Naive B cell (primary cell): ENCODE measurements at places on chromosomes 12 and 14. TPM values are rescaled to one million over a fixed set of nuclear protein-coding genes. Genes with fewer than 3 reads are reported as not detected.

- H3K36me3 ChIP-seq = no peaks in the 10 kb centered on the region
- no peaks in the 10 kb centered on the region for H3K4me1 ChIP-seq
- no peak overlapping the region for H3K27ac ChIP-seq
- no peak overlapping the region for H3K4me3 ChIP-seq
- H3K27me3 ChIP-seq = no peaks in the 10 kb centered on the region
Observed at GRCh38 chr12:127489061-127489460, 777.9 kb upstream of the TMEM132C start.

DNA sequence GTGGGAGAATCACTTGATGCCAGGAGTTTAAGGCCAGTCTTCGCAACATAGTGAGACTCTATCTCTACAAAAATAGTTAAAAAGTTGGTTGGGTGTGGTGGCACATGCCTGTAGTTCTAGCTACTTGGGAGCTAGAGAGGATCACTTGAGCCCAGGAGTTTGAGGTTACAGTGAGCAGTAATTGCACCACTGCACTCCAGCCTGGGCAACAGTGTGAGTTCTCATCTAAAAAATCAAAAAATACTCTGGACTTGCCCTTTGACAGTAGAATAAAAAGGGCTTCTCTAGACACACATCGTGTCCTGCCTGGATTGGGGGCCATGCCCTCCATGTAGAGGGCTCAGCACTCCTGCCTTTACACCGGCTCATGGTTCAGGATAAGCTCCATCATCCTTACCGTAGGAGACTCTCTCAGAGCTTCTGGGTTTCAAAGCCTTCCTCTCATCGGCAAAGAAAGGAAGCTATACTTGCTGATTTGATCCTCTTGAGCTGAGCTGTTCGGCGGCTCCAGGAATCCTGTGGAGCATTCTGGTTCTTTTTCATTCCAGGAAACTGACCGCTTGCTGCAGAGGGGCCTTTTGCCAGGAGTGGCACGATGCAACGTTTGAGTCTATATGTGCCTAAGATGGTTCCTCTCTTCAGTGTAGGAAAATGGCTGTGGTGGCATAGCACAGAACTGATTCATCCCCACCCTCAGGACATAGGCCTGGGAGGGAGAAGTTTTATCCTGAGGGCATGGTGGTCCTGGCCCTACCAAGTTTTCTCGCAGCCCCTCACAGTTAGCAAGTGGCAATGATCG is 29.6 kb downstream of the FLVCR2 start:
- no peak overlapping the region for H3K4me3 ChIP-seq
- DNase-seq = no peak
- no peak overlapping the region for H3K27ac ChIP-seq
- no peaks in the 10 kb centered on the region for H3K4me1 ChIP-seq

DNA sequence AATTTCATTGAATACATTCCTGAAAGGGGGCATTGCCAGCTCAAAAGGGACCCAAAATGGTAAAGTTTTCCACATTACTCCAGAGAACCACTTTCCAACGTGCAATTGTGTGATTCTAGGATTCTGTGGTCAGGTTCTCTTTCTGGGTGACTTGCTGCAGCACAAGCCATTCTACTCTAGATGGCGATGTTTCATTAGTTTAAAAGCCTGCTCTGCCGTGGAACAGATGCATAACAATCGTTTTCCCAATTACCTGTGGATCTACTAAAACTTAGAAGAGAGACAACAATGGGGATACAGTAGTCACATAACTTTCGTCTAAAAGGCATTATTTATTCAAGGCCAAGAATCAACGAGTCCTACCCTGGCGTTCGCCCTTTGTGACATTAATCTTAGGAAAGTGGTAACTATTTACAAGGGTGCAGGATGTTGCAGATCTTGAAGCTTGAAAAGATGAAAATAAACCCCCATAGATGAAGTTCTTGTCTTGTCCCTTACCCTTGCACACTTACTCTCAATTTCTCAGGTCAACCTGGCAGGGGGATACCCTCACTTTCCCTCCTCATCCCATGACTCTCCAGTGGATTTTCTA is 400.9 kb downstream of the SNAPC1 start:
- H3K4me3 ChIP-seq = no peak overlapping the region
- H3K36me3 ChIP-seq = no peaks in the 10 kb centered on the region
- peak; percentile 11 for DNase-seq
- H3K27ac ChIP-seq = no peak overlapping the region

- H3K4me3 ChIP-seq = no peak overlapping the region
- peaks cover 23% of the 10 kb centered on the region for H3K4me1 ChIP-seq
- no peak overlapping the region for H3K27ac ChIP-seq
- H3K36me3 ChIP-seq = peaks cover 6% of the 10 kb centered on the region
- H3K27me3 ChIP-seq = no peaks in the 10 kb centered on the region
- DNase-seq = no peak
Observed at GRCh38 chr12:3717283-3717898, 35.5 kb downstream of the CRACR2A start.

- H3K27me3 ChIP-seq = no peaks in the 10 kb centered on the region
- no peak overlapping the region for H3K27ac ChIP-seq
- peaks cover 42% of the 10 kb centered on the region for H3K4me1 ChIP-seq
- no peak for DNase-seq
- H3K4me3 ChIP-seq = no peak overlapping the region
Observed at GRCh38 chr14:100303925-100304324, 2.3 kb downstream of the SLC25A29 start.

The OR11H12 gene
- not detected for polyA plus RNA-seq

DNA sequence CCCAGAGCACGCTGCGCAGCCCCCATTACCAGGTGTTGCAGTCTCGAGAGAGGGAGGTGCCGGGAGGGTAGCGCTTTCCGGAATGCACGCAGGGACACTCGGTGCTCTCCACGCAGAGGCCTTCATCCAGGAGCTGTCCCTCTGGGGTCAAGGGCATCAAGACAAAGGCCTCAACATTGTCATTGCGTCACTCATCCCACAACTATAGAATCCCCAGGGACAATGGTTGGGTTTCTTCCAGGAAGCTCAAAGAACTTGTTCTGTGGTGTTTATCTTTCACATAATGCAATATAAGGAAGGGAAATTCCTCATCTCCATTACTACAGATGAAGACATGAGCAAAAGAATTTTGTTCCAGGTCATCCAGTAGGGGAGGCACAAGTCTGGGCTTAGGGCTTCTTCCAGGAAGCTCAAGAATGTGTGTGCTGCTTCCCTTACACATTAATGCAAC is 52.1 kb downstream of the VWF start:
- no peak overlapping the region for H3K4me3 ChIP-seq
- no peaks in the 10 kb centered on the region for H3K36me3 ChIP-seq
- DNase-seq = no peak
- H3K27me3 ChIP-seq = peaks cover 42% of the 10 kb centered on the region
- peaks cover 18% of the 10 kb centered on the region for H3K4me1 ChIP-seq

DNA sequence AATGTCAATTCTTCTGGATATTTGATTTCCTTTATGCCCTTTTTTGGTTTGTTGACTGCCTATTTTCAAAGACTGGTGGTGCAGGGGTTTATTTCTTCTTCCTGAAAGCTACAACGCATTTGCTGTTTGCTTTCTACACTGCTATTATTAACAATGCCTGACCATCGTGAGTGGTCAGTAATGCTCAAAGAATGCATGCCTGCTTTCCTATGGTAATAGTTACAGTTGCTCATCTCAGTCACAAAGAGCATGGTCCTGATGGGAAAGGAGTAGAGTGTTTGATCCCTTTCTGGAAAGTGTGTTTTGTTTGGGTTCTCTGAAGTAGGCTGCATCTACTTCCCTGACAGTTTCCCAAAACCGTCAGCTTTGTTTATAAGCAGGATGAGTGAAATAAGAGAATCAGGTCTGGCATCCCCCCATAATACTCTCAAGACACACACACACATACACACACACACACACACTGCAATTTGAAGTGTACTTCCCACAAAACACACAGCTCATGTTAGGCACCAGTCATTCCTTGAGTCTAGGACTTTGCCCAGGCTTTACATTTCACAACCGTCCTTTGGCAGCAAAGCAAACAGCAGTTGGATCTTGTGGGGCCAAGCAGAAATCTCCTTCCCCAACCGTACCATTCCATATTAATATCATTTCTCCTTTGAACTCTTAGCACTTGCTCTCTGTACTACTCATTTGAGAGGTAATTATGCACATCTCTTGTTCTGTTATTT is 56.6 kb downstream of the SUDS3 start:
- H3K36me3 ChIP-seq = no peaks in the 10 kb centered on the region
- H3K4me1 ChIP-seq = no peaks in the 10 kb centered on the region
- H3K27me3 ChIP-seq = no peaks in the 10 kb centered on the region

GRCh38 chr12:69901221-69901905 is 76.3 kb downstream of the MYRFL start:
- no peaks in the 10 kb centered on the region for H3K36me3 ChIP-seq
- no peak overlapping the region for H3K4me3 ChIP-seq
- no peak for DNase-seq
- peaks cover 3% of the 10 kb centered on the region for H3K4me1 ChIP-seq
- no peaks in the 10 kb centered on the region for H3K27me3 ChIP-seq
- no peak overlapping the region for H3K27ac ChIP-seq

The AQP6 gene
- not detected for polyA plus RNA-seq

DNA sequence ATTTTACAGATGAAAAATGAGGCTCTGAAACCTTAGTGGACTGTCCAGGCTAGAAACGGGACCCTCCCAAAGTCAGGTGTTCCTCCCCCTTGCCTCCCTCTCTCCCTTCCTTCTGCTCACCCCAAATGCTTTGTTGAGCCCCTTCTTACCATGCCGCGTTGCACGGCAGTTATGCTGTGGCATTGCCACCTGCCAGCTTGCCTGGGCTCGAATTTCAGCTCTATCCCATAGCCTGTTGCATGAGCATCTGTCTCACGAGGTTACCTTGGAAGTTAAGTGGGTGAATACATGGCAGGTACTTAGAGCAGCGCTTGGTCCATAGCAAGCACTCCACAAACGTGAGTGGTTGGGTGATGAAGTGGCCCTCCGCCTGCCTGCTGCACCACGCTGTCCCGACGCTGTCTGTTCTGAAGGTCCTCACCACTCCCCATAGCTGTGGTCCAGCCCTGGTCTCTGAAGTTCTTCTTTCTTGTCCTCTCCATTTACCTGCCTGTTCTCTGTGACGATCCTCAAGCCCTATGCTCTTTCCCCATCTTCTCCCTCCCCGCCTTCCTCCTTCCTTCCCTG is 269.9 kb downstream of the CACNA1C start:
- peaks cover 2% of the 10 kb centered on the region for H3K4me1 ChIP-seq
- H3K27me3 ChIP-seq = peaks cover 11% of the 10 kb centered on the region
- no peak overlapping the region for H3K4me3 ChIP-seq
- no peak overlapping the region for H3K27ac ChIP-seq
- no peaks in the 10 kb centered on the region for H3K36me3 ChIP-seq
- DNase-seq = no peak

GRCh38 chr14:50795142-50795541 is 35.8 kb downstream of the NIN start:
- no peak overlapping the region for H3K4me3 ChIP-seq
- peaks cover 86% of the 10 kb centered on the region for H3K4me1 ChIP-seq
- peak overlapping the region; percentile 9 for H3K27ac ChIP-seq
- DNase-seq = no peak
- H3K27me3 ChIP-seq = no peaks in the 10 kb centered on the region
- H3K36me3 ChIP-seq = peaks cover 5% of the 10 kb centered on the region

- DNase-seq = no peak
- H3K27ac ChIP-seq = no peak overlapping the region
- H3K27me3 ChIP-seq = no peaks in the 10 kb centered on the region
- H3K4me3 ChIP-seq = no peak overlapping the region
Observed at GRCh38 chr12:93852173-93852591, 175.0 kb downstream of the CRADD start.

- peaks cover 31% of the 10 kb centered on the region for H3K4me1 ChIP-seq
- peak; percentile 18 for DNase-seq
- no peaks in the 10 kb centered on the region for H3K36me3 ChIP-seq
- H3K4me3 ChIP-seq = peak overlapping the region; percentile 88
Observed at GRCh38 chr12:24948420-24948756, 513 bp downstream of the BCAT1 start.

- H3K36me3 ChIP-seq = no peaks in the 10 kb centered on the region
- H3K27me3 ChIP-seq = peaks cover 3% of the 10 kb centered on the region
- H3K4me3 ChIP-seq = no peak overlapping the region
- no peaks in the 10 kb centered on the region for H3K4me1 ChIP-seq
- no peak for DNase-seq
Observed at GRCh38 chr12:12503384-12504078, 59.1 kb downstream of the DUSP16 start.

DNA sequence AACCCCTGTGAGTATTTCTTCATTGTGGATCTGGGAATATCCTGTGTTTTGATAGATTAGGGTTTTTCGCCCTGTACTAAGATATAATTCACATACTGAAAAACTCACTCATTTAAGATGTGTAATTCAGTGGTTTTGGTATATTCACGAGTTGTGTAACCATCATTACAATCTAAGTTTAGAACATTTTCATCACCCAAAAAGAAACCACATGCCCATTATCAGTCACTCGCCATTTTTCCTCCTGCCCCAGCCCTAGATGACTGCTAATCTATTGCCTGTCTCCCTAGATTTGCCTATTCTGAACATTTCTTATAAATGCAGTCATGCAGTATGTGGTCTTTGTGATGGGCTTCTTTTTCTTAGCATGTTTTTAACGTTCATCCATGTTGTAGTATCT is 67.9 kb upstream of the ATF1 start:
- peaks cover 13% of the 10 kb centered on the region for H3K36me3 ChIP-seq
- H3K4me3 ChIP-seq = no peak overlapping the region
- no peak for DNase-seq
- no peaks in the 10 kb centered on the region for H3K4me1 ChIP-seq

GRCh38 chr12:58528271-58528670 is 392.0 kb downstream of the LRIG3 start:
- H3K27ac ChIP-seq = no peak overlapping the region
- no peaks in the 10 kb centered on the region for H3K36me3 ChIP-seq
- H3K27me3 ChIP-seq = peaks cover 3% of the 10 kb centered on the region
- no peak for DNase-seq

GRCh38 chr14:55926007-55926406 is 192.2 kb upstream of the PELI2 start:
- no peaks in the 10 kb centered on the region for H3K4me1 ChIP-seq
- H3K27me3 ChIP-seq = no peaks in the 10 kb centered on the region
- no peak overlapping the region for H3K4me3 ChIP-seq
- no peaks in the 10 kb centered on the region for H3K36me3 ChIP-seq
- H3K27ac ChIP-seq = no peak overlapping the region

The MFAP5 gene
- not detected for polyA plus RNA-seq

The HOXC13 gene
- not detected for polyA plus RNA-seq

DNA sequence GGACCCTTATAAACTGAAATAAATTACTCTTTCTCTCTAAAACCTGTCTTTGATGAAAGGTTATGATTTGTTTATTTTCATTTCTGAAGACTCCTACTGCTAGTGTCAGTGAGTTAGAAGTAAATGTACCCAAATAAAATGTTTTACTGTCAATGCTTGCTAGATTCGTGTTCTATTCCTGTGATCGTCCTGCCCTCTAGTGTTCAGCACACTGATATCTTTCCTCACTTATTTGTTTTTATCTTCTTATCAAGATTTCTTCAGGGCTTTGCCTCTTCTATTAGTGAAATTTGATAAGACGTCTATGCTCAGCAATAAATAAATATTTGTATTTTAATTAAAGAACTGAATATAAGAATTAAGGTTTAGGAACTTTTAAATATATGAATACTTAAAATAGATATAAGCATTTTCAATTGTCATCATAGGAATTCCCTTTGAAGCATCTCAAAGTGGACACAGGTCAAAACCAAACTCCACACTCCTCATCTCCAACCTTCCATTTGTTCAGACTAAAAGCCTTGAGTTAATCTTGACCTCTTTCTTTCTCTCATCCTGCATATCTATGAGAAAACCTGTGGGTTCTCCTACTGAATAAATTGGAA is 75.8 kb downstream of the C12orf50 start:
- H3K4me3 ChIP-seq = no peak overlapping the region
- DNase-seq = no peak
- H3K36me3 ChIP-seq = no peaks in the 10 kb centered on the region
- no peaks in the 10 kb centered on the region for H3K27me3 ChIP-seq

- peaks cover 53% of the 10 kb centered on the region for H3K4me1 ChIP-seq
- peaks cover 20% of the 10 kb centered on the region for H3K36me3 ChIP-seq
- H3K4me3 ChIP-seq = no peak overlapping the region
Observed at GRCh38 chr14:100085462-100085861, 20.2 kb downstream of the EVL start.
